Central memory CD8-positive, alpha-beta T cell (primary cell): ENCODE measurements at places on chromosomes 3 and 15.

- peak overlapping the region; percentile 75 for H3K4me3 ChIP-seq
- peak; percentile 22 for DNase-seq
- H3K27ac ChIP-seq: peak overlapping the region; percentile 85
- peaks cover 2% of the 10 kb centered on the region for H3K36me3 ChIP-seq
Measured at GRCh38 chr15:24772686-24773373, 97.3 kb downstream of the NPAP1 start.

DNA sequence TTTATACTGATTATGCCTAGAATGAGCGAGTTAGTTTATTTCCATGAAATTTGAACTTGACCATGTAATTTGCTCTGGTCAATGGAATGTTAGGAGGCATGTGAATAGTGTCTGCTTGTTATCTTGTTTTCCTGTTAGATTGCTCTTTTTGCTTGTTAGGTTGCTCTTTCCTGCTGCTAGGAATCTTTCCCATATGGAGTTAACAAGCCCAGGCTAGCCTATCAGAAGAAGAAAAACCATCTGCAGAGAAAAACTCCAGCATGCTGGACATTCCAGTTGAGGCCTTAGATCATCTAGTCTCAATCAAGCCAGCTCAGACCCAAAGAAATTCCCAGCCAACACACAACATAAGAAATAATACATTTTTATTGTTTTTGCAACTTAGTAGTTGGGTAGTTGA, 470.2 kb upstream of the AGTR1 start:
- H3K27me3 ChIP-seq: no peaks in the 10 kb centered on the region
- H3K4me1 ChIP-seq: no peaks in the 10 kb centered on the region
- H3K36me3 ChIP-seq: no peaks in the 10 kb centered on the region
- H3K4me3 ChIP-seq: no peak overlapping the region
- no peak for DNase-seq

DNA sequence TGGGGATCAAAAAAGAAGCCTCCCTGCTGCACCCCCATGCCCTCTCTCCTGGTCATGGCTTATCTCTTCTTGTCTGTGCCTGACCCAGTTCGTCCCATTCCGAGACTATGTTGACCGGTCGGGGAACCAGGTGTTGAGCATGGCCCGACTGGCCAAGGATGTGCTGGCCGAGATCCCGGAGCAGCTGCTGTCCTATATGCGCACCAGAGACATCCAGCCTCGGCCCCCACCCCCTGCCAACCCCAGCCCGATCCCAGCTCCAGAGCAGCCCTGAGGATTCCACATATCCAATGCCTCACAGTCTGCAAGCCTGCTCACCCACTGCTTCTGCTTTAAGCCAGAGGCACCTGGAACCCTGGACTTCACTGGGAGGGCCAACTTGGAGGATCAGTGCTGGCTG, 2.1 kb upstream of the BRPF1 start:
- DNase-seq: no peak
- H3K4me1 ChIP-seq: peaks cover 41% of the 10 kb centered on the region
- no peak overlapping the region for H3K27ac ChIP-seq
- H3K4me3 ChIP-seq: peak overlapping the region; percentile 16

GRCh38 chr15:42704492-42704926, 32.4 kb downstream of the CDAN1 start:
- H3K4me3 ChIP-seq: no peak overlapping the region
- no peaks in the 10 kb centered on the region for H3K27me3 ChIP-seq
- DNase-seq: peak; percentile 30
- H3K27ac ChIP-seq: no peak overlapping the region

- H3K4me3 ChIP-seq: no peak overlapping the region
- H3K27me3 ChIP-seq: peaks cover 19% of the 10 kb centered on the region
- H3K4me1 ChIP-seq: no peaks in the 10 kb centered on the region
- H3K36me3 ChIP-seq: no peaks in the 10 kb centered on the region
- DNase-seq: no peak
Measured at GRCh38 chr15:99407716-99408115, 156.4 kb downstream of the LRRC28 start.

GRCh38 chr15:60370105-60370868, 27.5 kb downstream of the ANXA2 start:
- no peak for DNase-seq
- H3K4me3 ChIP-seq: no peak overlapping the region
- H3K4me1 ChIP-seq: peaks cover 27% of the 10 kb centered on the region
- H3K27me3 ChIP-seq: no peaks in the 10 kb centered on the region

DNA sequence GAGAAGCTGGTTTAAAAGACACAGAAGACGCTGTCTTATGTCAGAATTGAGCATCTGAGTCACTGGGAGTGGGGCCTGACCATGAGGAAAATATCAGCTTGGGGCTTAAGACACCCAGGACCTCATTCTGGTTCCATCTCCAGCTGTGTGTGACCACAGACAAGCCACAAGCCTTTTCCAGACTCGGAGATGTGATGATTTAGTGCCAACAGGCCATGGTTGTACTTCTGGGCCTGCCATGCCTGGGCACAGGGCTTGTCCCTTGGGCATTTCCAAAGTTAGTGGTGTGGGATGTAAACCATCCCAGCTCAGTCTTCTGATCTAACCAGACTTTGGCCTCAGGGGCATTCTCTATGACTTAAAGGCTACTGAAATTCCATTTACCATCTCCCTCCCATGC, 269.8 kb downstream of the RYR3 start:
- no peaks in the 10 kb centered on the region for H3K36me3 ChIP-seq
- no peak overlapping the region for H3K27ac ChIP-seq
- H3K4me1 ChIP-seq: no peaks in the 10 kb centered on the region
- no peak for DNase-seq
- no peaks in the 10 kb centered on the region for H3K27me3 ChIP-seq
